ENCODE measurements at places on chromosomes 2 and 18.

DNA sequence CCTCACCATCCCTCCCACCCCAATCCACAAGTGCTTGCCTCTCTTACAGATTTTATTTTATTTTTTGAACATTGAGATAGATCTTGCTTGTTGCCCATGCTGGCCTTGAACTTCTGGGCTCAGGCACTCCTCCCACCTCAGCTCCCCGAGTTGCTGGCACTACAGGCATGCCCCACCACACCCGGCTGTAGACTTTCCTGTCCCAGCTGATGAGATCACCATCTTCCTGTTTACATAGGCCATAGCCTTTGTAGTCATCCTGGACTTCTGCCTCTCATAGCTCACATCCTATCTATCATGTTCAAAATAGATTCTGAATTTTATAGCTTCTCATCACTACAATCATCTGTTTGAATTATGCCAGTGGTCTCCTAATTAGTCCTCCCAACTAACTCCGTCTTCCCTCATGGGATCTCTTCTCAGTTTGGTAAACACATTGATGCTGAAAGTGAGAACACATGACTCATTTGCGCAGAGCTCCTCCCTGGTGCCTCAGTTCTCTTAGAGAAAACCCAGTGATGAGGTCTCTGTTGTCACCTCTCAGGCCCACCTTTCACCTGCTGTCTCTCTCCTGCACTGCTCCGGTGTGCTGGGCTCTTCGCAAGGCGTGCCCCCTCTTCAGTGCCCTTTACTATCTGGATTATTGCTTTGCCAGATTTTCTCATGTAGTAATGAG lies 243.0 kb downstream of the ZNF407 start:
- no peak for DNase-seq

DNA sequence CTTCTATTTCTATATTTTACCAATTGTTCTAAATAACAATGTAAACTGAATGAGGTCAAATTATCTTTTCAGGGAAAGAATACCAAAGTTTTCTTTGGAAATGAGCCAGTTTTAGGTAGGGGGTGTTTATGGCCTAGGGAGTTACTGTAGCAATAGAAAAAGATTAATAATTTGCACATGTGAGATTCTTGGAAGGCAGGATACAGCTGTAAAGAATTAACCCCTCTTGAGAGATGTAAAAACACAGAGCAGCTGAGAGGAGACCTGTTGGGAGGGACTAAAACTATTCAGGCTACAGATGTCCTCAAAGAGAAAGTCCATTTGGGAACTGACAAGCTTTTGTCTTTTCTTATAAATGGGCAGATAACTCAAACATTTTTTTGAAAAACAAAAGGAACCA lies 182.2 kb downstream of the FIGN start:
- DNase-seq, result no peak

DNA sequence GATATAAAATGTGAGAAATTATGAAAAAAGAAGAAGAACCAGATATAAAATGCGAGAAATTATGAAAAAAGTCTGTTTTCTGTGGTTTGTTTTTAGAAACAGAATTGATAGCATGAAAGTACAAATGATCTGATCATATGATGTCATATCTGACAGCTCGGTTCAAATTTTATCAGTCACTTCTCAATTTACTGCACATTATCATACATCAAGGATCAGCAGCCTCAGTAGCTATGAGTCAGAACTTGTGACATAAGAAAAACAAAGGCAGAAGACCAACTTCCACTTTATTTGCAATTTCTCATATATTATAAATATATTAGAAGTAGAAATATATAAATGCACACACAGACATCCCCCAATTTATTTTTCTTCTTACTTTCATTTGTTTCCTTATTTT lies 634.0 kb downstream of the LRP1B start:
- DNase-seq, result no peak

DNA sequence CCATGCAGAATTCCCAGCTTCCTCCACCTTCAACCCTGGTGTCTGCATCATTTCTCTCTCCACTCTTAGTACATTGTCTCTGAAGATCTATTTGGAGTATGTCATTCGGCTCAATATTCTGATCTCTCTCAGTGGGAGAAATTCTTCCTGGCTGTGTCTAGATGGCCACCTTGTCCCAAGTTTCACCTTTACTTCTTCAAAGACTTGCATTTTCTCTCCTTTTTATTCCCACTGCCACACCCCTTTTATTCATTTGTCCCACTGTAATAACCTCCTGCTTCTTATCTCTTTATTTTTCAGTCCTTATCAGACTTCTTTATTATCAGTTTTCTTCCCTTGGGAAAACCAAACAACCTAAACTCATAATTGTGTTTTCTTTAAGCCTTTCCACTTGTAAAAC lies 54.3 kb upstream of the CERS6 start:
- DNase-seq, result no peak

DNA sequence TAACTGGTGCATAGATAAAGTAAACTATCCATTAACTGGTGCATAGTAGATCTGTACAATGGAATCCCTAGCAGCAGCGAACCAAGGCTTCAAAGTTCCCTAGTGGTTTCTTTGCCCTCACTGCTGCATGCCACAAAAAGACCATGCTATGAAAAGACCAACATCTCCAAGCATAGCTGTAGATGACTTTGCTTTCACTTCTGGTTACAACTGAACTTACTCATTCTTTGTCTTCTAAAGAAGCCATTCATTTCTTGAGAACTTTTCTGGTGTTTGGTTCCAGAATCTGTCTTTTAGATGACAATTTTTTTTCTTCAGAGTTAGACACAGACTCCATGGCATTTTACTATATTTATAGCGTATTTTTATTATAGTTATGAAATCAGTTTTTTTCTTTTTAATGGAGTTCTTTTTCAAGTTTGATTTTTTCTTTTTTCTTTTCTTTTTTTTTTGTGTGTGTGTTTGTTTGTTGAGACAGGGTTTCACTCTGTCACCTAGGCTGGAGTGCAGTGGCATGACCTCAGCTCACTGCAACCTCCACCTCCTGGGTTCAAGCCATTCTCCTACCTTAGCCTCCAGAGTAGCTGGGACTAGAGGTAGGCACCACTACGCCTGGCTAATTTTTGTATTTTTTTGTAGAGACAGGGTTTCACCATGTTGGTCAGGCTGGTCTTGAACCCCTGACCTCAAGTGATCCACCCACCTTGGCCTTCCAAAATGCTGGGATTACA lies 63.6 kb downstream of the SLC35F5 start:
- no peak for DNase-seq

DNA sequence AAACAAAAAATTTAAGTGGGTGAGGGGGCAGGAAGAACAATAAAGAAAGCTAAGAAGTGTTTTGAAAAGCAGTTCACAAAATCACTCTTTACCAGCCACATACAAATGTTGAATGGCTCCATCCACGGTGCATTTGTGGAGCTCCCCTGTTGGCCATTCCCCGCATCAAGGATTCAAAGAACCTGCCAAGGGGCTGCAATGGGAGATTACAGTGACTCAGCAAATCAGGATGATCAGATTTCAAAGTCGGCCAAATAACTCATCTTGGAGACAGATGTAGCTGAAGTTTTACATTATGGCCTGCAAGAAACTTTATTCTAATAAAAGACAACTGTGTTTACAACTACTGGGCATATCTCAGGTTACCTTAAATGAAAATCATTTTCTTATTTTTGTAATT lies 26.9 kb downstream of the COL4A3 start:
- DNase-seq, result no peak

DNA sequence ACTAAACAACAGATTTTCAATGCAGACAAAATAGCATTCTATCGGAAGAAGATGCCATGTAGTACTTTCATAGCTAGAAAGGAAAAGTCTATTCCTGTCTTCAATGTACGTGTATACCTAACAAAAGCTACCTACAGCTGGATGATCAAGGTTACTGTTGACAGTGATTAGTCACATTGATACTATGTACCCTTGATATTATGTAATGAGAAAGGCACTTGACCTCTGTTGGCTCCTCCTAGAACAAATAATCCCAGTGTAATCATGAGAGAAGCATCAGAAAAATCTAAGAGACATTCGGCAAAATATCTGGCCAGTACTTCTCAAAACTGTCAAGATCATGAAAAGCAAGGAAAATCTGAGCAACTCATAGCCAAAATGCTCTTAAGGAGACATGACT lies 44.4 kb upstream of the LRRTM4 start:
- DNase-seq, result no peak

- no peak for DNase-seq
Observed at GRCh38 chr2:219291910-219292490, 12.8 kb downstream of the DNAJB2 start.

DNA sequence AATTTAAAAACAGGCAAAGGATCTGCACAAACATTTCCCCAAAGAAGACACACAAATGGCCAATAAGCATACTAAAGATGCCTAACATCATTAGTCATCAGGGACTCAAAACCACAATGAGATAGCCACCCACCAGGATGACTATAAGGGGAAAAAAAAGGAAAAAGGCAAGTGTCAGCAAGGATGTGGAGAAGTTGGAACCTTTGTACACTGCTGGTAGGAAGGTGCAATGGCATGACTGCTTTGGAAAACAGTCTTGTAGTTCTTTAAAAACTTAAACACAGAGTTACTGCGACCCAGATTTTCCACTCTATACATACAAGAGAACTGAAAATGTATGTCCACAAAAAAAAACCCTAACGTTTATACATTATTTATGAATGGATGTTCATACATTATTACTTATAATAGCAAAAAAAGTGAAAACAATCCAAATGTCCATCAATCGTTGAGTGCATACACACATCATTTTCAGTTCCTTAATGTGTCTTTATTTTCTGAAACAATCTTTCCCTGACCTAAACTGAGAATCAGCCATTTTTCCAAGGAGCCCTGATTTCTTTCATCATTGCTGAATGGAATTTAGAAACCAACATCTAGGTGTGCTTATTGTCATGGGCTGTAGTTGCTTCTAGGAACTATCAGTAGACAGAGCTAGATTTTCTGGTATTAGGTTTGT lies 64.7 kb upstream of the TLK1 start:
- no peak for DNase-seq

GRCh38 chr18:36464126-36464651 lies 166.7 kb downstream of the FHOD3 start:
- DNase-seq, result no peak

DNA sequence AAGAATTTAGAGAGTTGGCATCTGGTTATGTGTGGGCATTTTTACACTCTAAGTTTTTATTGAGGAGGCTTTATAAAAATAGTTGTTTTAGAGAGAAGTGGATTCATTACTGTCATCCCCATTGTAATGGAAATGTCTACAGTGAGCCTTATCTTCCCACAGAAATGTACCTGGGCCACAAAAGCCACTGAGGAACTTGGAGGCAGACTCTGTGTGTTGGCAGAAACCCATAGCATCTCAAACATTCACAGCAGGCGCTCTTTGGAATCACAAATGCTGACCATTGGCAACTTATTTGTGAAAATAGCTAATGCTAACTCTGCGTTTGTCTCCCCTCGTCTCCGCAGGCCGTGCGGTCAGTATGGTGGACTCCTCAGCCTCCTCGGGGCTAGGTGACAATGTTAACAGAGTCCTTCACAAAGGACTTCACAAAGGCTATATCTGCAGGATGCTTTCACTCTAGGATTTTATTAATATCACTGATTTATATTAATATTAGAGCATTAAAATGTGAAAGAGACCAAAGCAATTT lies 689.1 kb upstream of the POU3F3 start:
- DNase-seq, result no peak

All from activated gamma-delta T cell (primary cell).